Stimulated activated CD8-positive, alpha-beta memory T cell treated with anti-CD3 and anti-CD28 coated beads, Interleukin-4, amount 100 ng/mL, for 1 hour (primary cell): ENCODE measurements at places on chromosomes 3 and 15.
A peak's percentile ranks its signal among the peaks of the same experiment; 100 is the strongest.

GRCh38 chr3:8627201-8627940 lies 17.2 kb downstream of the SSUH2 start:
- DNase-seq = no peak

- DNase-seq = no peak
These were observed 75.8 kb downstream of the CNTN3 start for GRCh38 chr3:74538669-74539068.

DNA sequence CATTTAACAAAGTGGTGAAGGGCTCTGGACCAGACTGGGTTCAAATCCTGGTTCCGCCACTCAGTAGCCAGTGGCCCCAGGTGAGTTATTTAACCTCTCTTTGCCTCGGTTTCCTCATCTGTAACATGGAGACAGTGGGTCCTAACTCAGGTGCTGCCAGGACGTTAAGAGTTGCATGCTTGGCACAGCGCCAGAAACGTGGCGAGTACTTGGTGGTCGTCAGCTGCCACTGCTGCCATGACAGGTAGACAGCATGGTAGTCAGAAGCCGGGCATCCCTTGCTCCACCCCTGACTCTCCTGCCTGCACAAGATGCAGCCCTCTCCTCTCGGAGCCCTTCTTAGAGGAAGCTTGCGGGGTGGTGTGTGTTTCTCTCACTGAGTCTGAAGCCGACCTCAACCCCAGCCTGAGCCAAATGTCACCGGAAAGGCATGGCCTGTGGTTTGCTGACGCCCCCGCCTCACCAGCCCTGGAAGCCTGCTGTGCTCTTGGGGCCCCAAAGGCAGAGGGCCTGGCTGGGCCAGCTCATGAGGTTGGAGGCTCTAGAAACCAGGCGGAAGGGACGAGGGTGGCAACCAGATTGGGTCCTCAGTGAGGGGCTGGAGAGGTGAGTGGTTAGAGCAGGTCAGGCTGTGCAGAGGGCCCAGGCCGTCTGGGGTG lies 160.8 kb upstream of the TLE3 start:
- peak; percentile 31 for DNase-seq

DNA sequence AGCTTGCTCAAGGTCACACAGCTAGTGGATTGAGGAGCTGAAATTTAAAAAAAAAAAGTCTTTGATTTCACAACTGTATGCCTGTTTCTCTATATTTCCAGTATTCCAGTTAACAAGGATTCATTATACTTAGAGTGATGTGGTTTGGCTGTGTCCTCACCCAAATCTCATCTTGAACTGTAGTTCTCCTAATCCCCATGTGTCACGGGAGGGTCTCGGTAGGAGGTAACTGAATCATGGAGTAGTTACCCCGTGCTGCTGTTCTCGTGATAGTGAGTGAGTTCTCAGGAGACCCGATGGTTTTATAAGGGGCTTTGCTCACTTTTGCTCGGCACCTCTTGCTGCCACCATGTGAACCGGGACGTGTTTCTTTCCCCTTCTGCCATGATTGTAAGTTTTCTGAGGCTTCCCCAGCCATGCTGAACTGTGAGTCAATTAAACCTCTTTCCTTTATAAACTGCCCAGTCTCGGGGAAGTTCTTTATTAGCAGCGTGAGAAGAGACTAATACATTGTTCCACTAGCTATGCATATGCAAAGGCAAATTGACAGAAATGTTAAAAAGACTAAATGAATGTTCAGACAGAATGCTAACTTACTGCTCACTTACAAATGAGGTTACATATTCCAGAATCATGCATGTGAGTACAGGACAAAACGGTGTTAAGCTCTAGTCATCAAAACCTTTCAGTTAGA lies 1101.9 kb downstream of the ROBO1 start:
- DNase-seq = no peak

DNA sequence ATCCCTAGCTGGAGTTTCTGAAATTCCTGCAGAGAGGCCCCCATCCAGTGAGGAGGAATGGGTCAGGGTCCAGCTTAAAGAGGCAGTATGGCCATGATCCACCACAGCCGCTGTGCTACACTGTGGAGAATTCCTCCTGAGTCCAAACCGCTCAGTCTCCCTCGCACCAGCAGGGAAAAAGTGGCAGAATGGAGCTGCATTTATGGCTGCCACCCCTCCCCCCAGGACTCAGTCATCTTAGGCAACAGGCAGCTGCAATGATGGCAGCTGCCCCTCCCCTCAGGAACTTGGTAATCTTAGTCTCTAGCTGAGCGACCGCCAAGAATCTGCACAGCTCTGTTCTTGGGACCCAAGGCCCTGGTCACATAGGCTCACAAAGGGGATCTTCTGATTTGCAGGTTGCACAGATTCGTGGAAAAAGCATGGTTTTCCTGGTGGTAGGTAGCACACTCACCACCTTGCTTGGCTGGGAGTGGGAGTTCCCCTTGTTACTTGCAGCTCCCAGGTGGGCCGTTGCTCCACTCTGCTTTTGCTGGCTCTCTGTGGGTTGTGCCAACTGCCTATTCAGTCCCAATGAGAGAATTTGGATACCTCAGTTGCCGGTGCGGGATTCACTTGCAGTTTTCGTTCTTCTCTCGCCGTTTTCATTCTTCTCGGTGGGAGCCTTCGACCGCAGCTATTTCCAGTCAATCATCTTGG lies 204.1 kb downstream of the STXBP5L start:
- DNase-seq = no peak

- DNase-seq = no peak
These were observed 257.4 kb upstream of the ADAMTS9 start for GRCh38 chr3:64945171-64945729.

GRCh38 chr15:66827039-66827697 lies 125.1 kb downstream of the SMAD6 start:
- DNase-seq = no peak

GRCh38 chr3:99332718-99333117 lies 305.7 kb upstream of the COL8A1 start:
- no peak for DNase-seq

DNA sequence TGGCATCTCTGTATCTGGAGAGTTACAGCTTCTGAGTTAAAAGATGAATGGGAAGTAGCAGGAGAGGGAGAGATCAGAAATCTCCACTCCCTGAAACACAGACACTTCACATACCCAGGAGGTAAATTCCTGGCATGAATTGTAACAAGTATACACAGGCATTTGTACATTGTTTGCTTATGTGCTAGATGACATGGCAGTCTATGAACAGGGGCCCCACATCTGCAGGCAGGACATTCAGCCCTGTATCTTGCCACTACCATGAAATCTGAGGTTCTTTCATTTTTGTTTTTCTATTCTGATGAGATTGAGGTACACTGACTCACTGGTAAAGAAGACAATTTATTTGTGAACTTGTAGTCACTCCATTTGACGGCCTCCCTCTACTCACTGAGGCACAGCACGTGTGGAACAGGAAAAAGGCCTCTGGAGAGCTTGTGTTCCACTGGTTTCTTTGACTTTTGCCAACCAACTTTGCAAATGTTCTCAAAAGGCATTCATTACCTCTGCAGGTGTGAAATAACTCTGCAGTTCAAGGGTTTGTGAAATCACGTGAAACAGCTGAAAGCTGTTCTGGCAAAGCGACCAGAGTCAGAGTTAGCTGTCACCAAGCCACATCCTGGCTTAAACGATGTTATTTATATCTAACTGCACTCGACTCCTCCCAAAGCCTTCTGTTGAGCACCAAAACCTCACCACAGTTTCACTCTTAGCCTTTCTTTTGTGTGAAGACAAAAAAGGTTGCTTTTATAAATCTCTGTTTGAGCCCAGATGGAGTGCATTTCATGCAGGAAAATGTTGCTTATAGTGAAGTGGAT lies 401.3 kb upstream of the CFAP20DC start:
- peak; percentile 6 for DNase-seq

DNA sequence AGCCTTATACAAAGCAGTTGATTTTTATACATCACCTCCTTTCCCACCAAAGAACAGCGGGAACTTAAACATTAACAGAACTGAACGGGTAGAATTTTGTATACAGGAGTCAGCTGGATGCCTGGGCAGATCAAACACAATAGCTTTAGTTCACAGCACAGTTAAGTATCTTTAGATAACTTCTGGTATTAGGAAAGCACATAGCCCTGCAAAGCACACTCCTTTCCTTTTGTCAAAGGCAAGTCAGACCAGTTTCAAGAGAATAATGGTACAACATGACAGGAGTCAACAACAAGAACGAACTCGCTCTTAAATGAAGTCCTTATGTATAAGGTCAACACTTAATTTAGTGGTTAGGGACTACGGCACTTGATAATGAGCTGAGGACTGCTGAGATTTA lies 26.3 kb downstream of the ABCC5 start:
- DNase-seq = no peak

GRCh38 chr15:100667405-100668347 lies 65.3 kb downstream of the ASB7 start:
- DNase-seq = no peak

DNA sequence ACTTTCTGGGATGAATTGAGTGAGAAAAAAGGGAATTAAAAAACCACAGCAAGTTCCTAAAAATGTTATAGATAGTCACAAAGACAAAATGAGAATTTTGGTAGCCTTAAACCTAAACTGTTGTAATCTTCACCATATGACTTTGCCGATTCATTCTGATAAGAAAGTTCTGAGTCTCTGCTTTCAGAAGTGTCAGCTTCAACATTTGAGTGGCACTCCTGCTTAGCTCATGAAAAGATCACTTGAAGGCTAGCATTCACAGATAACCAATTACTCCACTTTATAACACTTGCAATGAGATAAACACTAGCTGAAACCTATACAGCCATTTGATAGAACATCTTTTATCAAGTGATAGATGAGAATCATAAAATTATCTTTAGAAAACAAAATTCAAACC lies 288.1 kb upstream of the POU1F1 start:
- no peak for DNase-seq

GRCh38 chr15:88256279-88257230 lies at the start of gene NTRK3:
Gene NTRK3, minus strand, starts transcription at chr15:88256739. Its CDS starts 586 bp downstream, at chr15:88256153.
- DNase-seq = no peak
